ENCODE measurements at places on chromosomes 3 and 15. TPM values are rescaled to one million over a fixed set of nuclear protein-coding genes. Genes with fewer than 3 reads are reported as not detected.

The SCN11A gene
- 0.08 TPM for total RNA-seq

The LMAN1L gene
- 13.8 TPM for total RNA-seq

The SLC22A14 gene
- total RNA-seq, result not detected

The PIERCE2 gene
- 5.6 TPM for total RNA-seq

The EXD1 gene
- total RNA-seq, result not detected

The UTS2B gene
- not detected for total RNA-seq

The LSG1 gene
- total RNA-seq, result 20.5 TPM

The HGD gene
- 0.41 TPM for total RNA-seq

The WNT5A gene
- 2.8 TPM for total RNA-seq

The UROC1 gene
- total RNA-seq, result not detected

The CDCP1 gene
- total RNA-seq, result 2.8 TPM

The GPR27 gene
- 1.9 TPM for total RNA-seq

The CELSR3 gene
- total RNA-seq, result 0.11 TPM

The ZNF80 gene
- not detected for total RNA-seq

The SLC41A3 gene
- 34.1 TPM for total RNA-seq

The RAB8B gene
- 19.3 TPM for total RNA-seq

The TMEM266 gene
- 0.20 TPM for total RNA-seq

The SSUH2 gene
- 0.82 TPM for total RNA-seq

The GMPPB gene
- total RNA-seq, result 21.7 TPM

The PP2D1 gene
- total RNA-seq, result not detected

The A4GNT gene
- not detected for total RNA-seq

The OR5K2 gene
- total RNA-seq, result not detected

The FES gene
- 14.9 TPM for total RNA-seq

The BFSP2 gene
- not detected for total RNA-seq

The C2CD4A gene
- 0.16 TPM for total RNA-seq

The TTLL13 gene
- not detected for total RNA-seq

The LIPH gene
- total RNA-seq, result 0.41 TPM

The SLC2A2 gene
- total RNA-seq, result not detected

The MKRN3 gene
- total RNA-seq, result 0.43 TPM

The ZNF774 gene
- 4.3 TPM for total RNA-seq

The AMT gene
- total RNA-seq, result 17.6 TPM

The CLDN1 gene
- 9.0 TPM for total RNA-seq

The SI gene
- not detected for total RNA-seq

The NR2F2 gene
- total RNA-seq, result 25.0 TPM

The LMOD3 gene
- total RNA-seq, result 33.1 TPM

The MAP6D1 gene
- total RNA-seq, result 0.79 TPM

The ATP6V1A gene
- total RNA-seq, result 21.7 TPM

The LRRC2 gene
- 29.7 TPM for total RNA-seq

The SCG5 gene
- not detected for total RNA-seq

The SAMMSON gene
- total RNA-seq, result not detected

The CCR9 gene
- not detected for total RNA-seq

The MFAP1 gene
- 12.3 TPM for total RNA-seq

The CXCR6 gene
- not detected for total RNA-seq

The XCR1 gene
- total RNA-seq, result not detected

The SLC33A1 gene
- 22.3 TPM for total RNA-seq

The KLHL40 gene
- 0.63 TPM for total RNA-seq

All from right atrium auricular region (tissue), 2 donors.